ENCODE measurements at places on chromosomes 12 and 14. TPM values are rescaled to one million over a fixed set of nuclear protein-coding genes. Genes with fewer than 3 reads are reported as not detected.

DNA sequence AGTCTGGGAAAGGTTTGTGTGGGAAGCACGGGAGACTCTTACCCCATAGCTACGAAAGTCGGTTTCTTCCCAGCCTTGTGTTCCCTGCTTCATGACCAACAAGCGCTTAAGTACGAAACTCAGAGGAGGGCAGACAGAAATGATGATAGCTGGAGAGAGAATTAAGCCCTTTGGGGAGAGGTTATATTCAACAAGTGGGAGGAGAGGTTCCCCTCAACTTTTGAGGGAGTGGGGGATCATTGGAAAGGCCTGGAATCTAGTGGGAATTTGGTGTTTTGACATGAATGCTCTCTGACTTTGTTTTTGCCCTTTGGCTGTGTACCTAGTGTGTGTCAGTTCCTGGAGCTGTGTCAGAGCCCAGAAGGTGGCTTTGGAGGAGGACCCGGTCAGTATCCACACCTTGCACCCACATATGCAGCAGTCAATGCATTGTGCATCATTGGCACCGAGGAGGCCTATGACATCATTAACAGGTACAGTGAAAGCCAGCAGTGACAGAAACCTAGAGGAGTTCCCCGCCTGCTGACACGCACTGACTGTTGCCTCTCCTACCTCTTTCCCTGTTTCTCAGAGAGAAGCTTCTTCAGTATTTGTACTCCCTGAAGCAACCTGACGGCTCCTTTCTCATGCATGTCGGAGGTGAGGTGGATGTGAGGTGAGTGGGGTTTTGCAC lies 40.6 kb downstream of the FNTB start:
- DNase-seq = no peak

DNA sequence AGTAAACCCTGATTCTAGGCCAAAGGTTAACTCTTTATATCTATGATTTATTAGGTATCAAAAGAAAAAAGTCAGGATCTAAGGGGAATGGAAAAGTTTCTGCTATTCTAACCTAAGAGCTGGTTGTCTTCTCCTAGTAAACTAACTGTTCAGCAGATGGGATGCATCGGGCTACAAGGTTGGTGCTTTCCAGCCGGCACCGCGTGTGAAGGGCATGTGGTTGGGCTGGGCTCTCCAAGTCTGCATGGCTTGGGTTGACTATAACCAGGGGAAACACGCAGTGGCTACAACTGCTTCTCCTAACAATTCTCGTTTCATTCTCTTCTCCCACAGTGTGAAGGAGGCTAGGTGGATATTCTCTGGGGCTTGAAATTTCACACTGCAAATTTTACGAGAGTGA lies 354.5 kb downstream of the APAF1 start:
- DNase-seq = peak; percentile 67

GRCh38 chr12:113663396-113663795 lies 191.7 kb upstream of the LHX5 start:
- DNase-seq = no peak

The DEPDC4 gene
- polyA plus RNA-seq = 9.8 TPM

- no peak for DNase-seq
Observed at GRCh38 chr14:72254937-72255472, 322.8 kb downstream of the RGS6 start.

The DPPA3 gene
- polyA plus RNA-seq = not detected

DNA sequence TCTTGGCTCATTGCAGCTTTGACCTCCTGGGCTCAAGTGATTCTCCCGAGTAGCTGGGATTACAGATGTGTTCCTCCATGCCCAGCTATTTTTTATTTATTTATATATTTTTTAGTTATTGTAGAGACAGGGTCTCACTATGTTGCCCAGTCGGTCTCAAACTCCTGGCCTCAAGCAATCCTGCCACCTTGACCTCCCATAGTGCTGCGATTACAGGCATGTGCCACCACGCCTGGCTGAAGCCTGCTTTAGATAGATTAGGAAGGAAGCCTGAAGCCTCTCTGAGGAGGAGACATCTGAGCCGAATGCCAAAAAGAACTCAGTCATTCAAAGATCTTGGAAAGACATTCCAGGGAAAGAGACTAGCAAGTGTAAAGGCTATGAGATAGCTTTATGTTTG lies 10.2 kb downstream of the INHBC start:
- no peak for DNase-seq

DNA sequence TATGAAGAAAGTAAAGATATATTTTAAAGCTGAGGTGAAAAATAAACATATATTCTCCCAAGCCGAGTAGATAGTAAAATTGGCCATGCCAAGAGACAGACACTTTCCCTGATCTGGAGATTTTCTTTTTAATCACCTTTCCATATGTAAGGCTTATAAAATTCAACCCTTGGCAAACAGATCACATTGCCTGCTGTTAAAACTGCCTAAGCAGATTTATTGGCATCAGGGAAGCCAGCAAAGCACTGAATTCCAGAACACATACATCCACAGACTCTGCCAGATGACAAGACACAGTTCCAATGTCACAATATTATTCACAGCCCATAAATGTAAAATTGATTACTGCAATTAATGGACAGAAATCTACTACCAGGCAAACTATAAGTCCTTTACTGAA lies 78.2 kb upstream of the GARIN2 start:
- DNase-seq = no peak

DNA sequence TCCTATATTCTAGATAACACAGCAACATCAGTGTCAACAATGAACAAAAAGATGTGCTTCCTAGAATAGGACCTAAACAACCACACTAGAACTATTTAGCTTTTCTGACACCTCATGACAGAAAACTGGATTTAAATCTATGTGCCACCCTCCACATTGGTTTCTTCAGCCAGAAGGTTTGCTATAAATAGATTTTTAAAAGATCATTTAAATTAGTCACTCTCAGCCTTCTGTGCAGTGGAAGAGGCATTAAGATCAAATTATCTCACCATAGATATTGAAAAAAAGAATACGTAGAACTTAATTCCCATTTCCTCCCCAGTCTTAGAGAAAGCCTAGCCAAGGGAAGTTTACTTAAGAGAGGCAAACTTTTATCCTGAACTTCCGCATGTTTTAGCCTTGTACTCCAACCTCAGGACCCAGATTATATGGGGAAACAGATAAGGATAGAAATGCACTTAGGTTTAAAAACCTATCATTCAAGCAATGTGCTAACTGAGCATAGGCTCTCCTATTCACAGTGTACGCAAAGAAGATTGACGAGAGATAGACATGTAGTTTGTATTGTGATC lies 59.6 kb downstream of the NELL2 start:
- DNase-seq = no peak

DNA sequence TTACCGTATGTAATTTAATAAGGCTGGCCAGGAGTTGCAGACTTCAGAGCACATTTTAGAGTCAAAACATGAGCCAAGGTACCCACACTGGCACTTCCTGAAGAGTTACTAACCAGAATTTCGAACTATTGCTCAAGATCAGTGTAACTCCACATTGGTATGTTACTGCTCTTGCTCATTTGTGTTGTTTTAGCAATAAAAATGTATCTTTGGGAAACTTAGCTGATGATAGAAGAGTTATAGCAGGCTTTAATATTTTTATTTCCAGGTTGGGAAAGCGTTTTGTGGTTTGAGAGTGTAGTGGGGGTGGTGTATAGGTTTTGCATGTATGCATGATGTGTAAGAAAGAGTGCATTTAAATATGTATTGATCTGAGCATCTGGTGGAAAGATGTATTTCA lies 96.6 kb downstream of the SCN8A start:
- DNase-seq = no peak

All from left lung (tissue), 14 donors.